ENCODE measurements at places on chromosomes 4 and X.

DNA sequence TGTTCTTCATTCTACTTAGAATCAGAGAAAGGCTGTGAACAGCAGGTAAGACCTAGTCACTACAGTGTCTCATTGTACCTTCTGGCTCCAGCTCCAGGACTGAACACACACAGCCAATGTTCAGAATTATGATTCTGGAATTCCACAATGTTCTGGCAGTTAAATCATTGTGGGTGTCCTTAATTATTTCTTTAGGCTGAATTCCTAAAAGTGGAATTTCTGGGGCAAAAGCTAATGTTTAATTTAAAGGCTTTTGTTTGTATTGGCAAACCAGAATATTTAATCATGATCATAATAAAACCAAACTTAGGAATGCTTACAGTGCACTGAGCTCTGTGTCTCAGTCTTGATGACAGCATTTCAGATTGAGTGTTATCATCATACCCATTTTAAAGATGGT, 67.0 kb upstream of the FAT1 start:
- no peak for DNase-seq

DNA sequence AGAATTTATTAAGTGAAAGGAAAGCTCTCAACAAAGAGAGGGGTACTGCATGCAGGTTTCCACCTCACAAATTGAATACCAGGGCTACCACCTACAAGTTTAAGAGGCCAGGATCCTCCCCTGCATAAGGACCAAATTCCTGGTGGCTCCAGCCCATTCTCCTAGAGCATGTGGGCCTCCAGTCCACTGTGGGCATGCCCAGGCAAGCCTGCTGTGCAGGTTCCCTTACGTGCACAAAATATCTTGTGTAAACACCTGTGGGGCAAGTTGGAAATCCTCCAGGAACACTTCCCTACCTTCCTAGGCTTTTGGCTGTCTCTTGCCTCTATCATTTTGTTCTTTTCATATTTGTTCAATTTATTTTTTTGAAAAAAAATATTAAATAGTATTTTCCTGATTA, 724.3 kb downstream of the ARAP2 start:
- no peak for DNase-seq

DNA sequence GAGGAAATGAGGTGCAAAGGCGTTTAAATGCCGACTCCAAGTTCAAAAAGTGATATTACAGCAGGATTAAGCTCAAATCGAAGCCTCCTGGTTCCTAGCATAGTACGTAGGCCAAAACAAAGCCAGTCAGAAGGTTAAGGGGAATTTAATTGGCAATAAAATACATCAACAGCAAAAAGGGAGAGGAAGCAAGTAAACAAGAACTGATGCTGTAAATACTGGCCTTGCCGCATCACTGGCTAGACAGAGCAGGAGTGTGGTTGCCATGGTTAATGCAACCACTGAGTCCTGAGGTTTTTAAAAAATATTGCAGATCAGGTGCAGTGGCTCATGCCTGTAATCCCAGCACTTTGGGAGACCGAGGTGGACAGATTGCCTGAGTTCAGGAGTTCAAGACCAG, 63.2 kb upstream of the FBXW7 start:
- no peak for DNase-seq

DNA sequence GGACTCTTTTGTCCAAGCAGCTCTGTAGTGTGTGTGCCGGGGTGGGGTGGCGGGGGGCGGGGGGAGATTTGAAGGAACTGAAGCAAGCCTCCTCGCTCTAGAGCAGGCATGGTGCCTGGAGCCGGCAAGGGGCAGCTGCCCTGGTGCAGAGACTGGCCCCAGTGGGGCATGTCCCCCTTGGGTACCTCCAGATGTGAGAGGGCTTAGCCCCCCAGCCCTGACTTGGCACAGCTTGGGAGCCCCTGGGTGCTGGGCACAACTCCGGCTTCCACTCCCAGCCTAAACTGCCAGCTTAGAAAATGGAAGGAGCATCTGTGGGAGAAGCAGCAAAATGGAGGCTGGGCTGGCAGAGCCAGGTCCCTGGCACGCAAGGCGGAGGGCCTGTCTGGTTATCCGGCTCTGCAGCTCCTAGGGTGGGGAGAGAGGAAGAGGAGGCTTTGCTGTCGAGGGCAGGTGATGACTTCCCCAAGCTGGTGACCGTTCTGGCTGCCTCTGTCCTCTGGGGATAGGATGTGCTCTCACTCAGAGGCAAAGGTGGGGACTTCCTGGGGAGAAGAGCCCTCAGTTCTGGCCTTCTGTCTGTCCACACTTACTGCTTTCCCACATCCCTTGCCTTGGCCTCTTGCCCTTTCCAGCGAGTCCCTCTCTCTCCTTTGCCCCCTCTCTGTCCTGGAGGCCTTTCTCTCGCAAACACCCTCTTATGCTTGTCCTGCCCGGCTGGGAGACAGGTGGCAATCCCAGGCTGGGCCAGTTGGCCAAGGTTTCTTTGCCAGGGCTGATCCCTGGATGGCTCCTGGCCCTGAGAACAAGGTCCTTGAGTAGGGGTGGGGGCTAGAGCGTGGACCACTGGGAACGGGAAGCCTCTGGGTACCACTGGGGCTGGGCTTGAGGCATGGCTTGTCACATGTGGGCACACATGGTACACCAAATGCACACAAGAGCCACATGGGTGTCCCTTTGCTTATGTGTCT, 2.0 kb downstream of the DLG3 start:
- no peak for DNase-seq

DNA sequence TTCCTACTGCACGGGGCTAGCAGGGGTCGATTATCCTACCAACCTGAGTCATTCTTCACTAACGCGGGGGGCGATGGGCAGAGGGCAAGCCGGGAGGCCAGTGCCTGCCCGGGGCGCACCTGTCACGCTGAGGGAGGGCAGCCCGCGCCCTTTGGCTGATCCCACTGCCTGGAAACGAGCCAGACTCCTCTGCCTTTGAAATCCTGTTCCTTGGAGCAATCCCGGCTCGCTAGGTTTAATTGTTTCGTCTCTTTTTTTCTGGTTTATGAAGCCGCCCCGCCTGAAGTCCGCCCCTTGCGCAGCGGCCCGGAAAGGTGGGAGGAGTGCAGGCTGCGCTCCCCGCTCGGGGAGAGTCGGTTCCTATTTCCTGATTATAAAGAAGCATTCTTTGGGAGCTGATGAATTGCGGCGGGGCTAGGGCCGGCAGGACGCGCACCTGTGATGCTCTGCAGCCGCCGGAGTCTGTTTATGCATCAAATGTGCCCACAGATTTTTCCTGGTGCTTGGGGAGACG, 484.2 kb downstream of the BCOR start:
- DNase-seq: no peak

DNA sequence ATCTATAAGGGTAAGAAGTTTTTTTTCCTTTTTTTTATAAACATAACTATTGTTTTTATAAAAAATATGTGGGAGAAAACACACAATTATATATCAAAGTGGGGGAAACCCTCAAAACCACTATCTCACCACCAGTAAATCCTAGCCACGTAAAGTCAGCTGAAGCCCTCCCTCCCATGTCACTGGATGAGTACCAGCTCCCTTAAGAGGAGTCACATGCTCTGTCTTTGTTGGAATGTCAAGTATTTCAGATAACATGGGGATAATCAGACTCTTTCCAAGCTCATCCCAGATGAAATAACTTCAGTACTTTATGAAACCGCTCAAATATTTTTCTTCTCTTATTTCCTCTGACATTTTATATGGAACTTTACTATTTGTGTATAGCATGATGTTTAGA, 2.4 kb downstream of the MYOZ2 start:
- no peak for DNase-seq

GRCh38 chr4:151901631-151902030, 140.8 kb upstream of the GATB start:
- no peak for DNase-seq

GRCh38 chr4:16969696-16970135, 71.3 kb upstream of the LDB2 start:
- DNase-seq: no peak

- DNase-seq: peak; percentile 50
These were observed 5.1 kb upstream of the CXCL8 start for GRCh38 chr4:73735231-73735630.

Measured in pons (tissue), 1 donor.